ENCODE measurements at places on chromosomes 6 and 20.

DNA sequence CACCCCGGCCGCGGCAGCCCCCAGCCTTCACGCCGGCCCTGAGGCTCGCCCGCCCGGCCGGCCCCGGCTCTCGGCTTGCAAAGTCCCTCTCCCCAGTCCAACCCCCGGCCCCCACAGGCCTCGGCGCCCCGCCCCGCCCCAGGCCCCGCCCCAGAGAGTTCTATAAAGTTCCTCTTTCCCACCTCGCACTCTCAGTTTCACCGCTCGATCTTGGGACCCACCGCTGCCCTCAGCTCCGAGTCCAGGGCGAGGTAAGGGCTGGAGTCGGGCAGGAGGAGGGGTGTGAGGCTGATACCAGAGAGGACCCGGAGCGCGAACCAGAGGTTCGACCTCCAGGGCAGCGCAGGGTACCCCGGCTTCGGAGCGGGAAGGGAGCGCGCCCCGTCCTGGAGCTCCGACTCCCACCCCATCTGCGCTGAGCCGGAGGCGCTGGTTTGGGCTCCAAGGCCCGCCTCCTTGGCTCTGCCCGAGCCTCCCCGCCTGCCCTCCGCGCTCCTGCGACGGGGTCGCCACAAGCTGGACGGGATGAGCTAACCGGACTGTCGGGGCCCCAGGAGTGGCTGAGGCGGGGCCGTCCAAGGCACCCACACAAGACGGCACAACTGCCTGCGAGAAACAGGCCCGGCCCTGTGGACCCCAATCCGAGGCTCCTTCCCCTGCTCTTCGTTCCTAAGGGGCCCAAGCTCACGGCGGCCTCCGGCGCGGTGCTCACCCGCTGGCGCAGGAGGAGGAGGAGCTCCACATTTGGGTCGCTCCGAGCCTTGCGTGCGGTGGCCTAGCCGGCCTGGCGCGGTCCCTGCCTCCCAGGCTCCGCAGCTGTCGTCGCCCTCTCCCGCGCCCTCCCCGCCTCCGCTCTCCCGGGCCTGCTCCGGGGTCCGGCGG, at the start of gene IRF4:
Gene IRF4, plus strand, starts transcription at position 194 of the 882 bp plus-strand sequence. CDS start 1,401 bp downstream, outside the sequence.
- H3K27ac ChIP-seq = no peak within 1 kb of the TSS
- peaks cover 15% of the 10 kb centered on the region for H3K36me3 ChIP-seq
- H3K27me3 ChIP-seq = peaks cover 37% of the 10 kb centered on the region
- peak within 1 kb of the TSS; percentile 72 for H3K4me3 ChIP-seq
- H3K4me1 ChIP-seq = peaks cover 50% of the 10 kb centered on the region

- H3K4me1 ChIP-seq = peaks cover 2% of the 10 kb centered on the region
- no peak overlapping the region for H3K27ac ChIP-seq
- peaks cover 14% of the 10 kb centered on the region for H3K36me3 ChIP-seq
- no peak for DNase-seq
Observed at GRCh38 chr6:160029525-160029924, 60.6 kb downstream of the IGF2R start.

DNA sequence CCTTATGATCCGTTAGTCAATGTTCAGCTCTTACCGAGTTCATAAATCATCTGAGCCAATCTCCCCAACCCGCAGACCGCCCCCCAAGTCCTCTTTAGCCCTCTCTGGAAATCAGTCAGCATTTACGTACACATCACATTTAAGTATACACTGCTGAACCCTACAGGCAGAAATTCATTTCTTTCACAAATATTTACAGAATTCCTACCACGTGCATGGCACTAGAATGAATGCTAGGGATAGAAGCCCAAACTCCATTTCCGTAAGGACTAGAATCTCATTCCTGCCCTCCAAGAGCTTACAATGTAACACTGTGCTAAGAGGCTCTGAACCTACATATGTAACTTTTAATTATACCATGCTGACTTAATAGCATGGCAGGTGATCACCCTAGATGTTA, 1.8 kb downstream of the OSER1 start:
- H3K27me3 ChIP-seq = no peaks in the 10 kb centered on the region
- H3K4me1 ChIP-seq = peaks cover 25% of the 10 kb centered on the region
- H3K4me3 ChIP-seq = no peak overlapping the region
- no peak overlapping the region for H3K27ac ChIP-seq
- H3K36me3 ChIP-seq = peaks cover 20% of the 10 kb centered on the region
- no peak for DNase-seq

DNA sequence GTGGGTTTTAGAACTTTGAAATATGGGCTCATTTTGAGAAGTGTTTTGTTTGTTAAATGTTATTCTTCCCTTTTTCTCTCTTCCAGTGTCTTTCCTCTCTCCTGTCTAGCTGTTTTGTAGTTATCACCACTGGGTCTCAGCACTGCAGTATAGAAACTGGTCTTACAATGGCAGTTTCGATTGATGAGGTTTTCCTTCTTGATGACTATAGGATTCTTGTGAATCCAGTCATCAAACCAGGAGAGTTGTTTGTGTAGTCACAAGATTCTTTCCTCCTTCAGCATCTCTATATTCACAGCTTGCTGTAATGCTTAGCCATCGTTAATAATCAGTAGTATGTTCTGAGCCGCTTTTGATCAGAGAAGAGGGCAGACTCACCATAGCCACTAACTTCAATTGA, 172.3 kb downstream of the OGFRL1 start:
- H3K27ac ChIP-seq = no peak overlapping the region
- no peak for DNase-seq
- no peaks in the 10 kb centered on the region for H3K36me3 ChIP-seq
- peaks cover 3% of the 10 kb centered on the region for H3K27me3 ChIP-seq

GRCh38 chr6:105489216-105489530, 86.3 kb upstream of the PREP start:
- DNase-seq = no peak
- no peaks in the 10 kb centered on the region for H3K36me3 ChIP-seq
- no peak overlapping the region for H3K4me3 ChIP-seq
- no peaks in the 10 kb centered on the region for H3K27me3 ChIP-seq

- no peaks in the 10 kb centered on the region for H3K36me3 ChIP-seq
- H3K27ac ChIP-seq = no peak overlapping the region
- no peaks in the 10 kb centered on the region for H3K4me1 ChIP-seq
- DNase-seq = no peak
- peaks cover 5% of the 10 kb centered on the region for H3K27me3 ChIP-seq
Observed at GRCh38 chr6:5034328-5034727, 30.5 kb upstream of the RPP40 start.

All from T-cell (primary cell).